Peyer's patch (tissue), 4 donors: ENCODE measurements at places on chromosomes 13 and 19.
A peak's percentile ranks its signal among the peaks of the same experiment; 100 is the strongest.

DNA sequence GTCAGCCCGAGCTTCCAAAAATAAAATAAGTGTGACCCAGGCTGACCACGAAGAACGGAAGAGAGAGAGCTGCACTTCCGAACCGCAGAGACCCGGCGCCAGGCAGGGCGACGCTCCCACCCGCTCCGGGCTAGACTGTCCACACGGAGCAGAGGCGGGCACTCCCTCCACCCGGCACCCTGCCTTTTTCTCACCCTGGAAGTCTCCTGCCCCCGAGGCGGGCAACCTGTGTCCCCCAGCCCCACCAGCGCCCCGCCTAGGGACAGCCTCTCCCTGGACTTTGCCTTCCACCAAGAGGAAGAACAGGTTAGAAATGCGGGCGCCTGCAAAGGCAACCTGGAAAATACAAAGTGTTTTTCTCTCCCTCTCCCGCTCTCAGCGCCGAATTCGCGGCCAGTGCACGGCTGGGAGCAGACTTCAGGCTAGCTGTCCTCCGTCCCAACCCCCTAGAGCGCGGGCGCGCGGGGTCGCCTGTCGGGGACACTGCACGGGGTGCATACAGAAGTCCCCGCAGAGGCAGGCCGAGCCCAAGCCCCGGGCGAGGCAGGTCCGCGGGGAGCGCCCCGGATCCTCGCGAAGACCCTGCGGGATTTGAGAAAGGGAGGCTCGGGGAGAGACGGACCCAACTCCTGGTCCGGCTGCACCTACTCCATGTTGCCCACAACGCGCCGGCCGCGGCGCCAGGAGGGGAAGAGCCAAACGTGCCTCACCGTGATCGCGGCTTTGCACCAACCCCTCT is 845 bp downstream of the SPRY2 start:
- peak; percentile 21 for DNase-seq

GRCh38 chr19:11420429-11421370 is 1.6 kb upstream of the RGL3 start:
- peak; percentile 61 for DNase-seq

DNA sequence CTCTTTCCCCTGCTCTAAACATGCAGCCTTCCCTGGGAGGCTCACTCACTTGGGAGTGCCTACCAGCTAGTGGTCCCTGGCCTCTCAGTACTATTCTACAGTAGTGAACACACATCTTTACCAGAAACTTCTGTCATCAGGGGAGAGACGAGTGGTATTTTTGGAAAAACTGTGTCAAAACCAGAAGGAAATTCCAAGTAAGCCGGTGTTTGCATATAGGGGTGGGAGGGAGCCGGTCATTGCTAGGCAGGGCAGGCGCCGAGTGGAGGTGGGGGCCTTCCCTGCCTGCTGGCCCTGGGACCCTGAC is 7.0 kb downstream of the RPS9 start:
- no peak for DNase-seq

GRCh38 chr13:51590971-51591627 is 6.8 kb downstream of the WDFY2 start:
- no peak for DNase-seq

- no peak for DNase-seq
These were observed 6.9 kb downstream of the PINLYP start for GRCh38 chr19:43582495-43582894.

GRCh38 chr13:25933520-25933919 is 118.3 kb downstream of the SHISA2 start:
- DNase-seq, result no peak
